ENCODE measurements at places on chromosomes 3 and 15.

DNA sequence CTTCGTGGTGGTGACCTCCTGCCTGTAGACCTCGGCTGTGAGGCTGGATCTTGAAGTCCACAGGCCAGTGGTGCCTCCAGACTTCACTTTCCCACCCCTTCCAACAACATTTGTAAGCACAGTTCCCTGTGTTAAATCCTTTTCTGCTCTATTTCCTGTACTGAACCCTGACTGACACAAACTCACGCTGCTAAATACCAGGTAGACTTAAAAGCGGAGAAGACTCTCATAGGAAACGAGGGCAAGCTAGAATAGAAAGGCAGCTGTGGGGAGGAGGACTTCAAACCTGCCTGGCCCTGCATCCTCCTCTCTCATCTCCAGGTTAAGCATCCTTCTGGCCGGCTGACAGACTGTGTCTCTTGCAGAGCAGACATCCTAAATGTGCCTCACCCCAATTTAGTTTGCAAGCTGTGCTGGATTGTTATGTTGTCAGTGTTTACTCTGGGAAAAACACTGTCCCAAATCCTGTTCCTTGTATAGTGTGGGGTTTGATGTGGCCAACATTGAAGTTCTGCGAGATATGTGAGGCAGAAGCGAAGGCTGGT is 58.5 kb upstream of the LARS2 start:
- DNase-seq = no peak

- no peak for DNase-seq
These were observed 36.2 kb upstream of the CLRN1 start for GRCh38 chr3:151008699-151009098.

DNA sequence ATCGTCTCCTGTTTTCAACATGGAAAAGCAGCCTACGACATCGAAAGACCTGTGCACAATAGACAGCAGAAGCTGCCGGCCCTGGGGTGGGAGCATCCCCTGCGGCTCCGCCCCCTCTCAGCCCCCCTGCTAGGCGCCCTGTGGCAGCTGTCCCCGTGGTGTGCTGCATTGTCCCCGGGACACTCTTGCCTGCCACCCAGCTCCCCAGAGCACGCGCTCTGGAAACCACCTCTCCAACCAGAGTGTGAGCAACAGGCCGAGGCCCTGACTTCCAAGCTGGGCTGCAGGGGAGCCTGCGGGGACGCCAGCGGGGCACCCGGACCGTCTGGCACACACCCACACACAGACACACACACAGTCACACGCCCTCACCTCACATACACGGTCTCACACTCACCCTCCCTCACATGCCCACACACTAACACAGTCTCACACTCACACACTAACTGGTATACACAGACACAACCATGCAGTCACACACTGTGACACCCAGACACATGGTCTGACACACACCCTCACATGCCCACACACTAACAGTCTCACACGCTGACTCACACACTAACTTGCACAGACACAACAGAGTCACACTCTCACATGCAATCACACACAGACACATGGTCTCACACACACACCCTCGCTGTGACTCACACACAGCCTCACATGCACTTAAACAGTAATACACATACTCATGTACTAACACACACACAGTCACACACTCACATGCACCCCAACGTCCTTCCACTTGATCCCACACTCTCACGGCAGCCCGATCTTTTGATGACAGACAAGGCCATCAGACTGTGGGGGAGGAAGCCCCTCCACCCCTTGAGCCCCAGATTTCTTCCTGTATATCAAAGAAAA is 94.7 kb downstream of the OCA2 start:
- no peak for DNase-seq

GRCh38 chr3:37461485-37462000 is 287.2 kb upstream of the LRRFIP2 start:
- no peak for DNase-seq

Data from anterior cingulate cortex (tissue), 58 donors.